ENCODE measurements at places on chromosomes 7 and 10. TPM values are rescaled to one million over a fixed set of nuclear protein-coding genes. Genes with fewer than 3 reads are reported as not detected.
A peak's percentile ranks its signal among the peaks of the same experiment; 100 is the strongest.

The C10orf90 gene
- total RNA-seq: not detected

The NPC1L1 gene
- not detected for total RNA-seq

The SERPINE1 gene
- 1,441 TPM for total RNA-seq

The VAX1 gene
- total RNA-seq: not detected

The SLC29A4 gene
- total RNA-seq: 2.5 TPM

- no peak for DNase-seq
Measured at GRCh38 chr7:70210936-70211310, 612.6 kb downstream of the AUTS2 start.

- DNase-seq: peak; percentile 88
Measured at GRCh38 chr7:128833148-128833945, 3.1 kb downstream of the FLNC start.

DNA sequence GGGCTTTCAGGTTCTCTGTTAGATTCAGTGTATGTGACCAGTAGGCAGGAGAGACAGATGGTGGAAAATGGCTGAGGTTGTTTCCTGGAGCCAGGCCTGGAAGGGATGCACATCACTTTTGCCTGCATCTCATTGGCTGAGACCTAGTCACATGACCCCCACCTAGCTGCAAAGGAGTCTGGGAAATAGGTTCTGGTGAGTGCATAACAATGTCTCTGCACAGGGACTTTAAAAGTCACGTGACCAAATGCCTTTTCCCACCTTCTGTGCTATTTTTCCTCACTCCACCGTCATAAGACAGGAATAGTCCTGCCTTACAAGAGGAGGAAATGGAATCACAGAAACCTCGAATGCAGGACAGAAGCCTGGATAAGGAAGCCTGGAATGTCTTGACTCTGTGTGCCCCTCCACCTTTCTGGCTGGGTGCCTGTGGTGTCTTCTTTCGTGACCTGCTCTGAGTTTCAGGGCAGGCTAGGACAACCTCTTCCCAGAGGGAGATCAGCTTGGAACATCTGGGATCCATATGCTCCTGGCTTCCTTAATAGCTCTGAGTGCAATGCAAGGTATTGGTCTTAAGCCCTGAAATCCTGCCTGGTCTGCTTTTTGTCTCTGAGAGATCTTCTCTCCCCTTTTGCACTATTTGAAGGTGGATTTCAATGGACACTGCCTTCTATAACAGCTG is 139.9 kb upstream of the ZNF438 start:
- DNase-seq: peak; percentile 67

GRCh38 chr10:69800109-69800508 is 1.6 kb upstream of the COL13A1 start:
- peak; percentile 75 for DNase-seq

DNA sequence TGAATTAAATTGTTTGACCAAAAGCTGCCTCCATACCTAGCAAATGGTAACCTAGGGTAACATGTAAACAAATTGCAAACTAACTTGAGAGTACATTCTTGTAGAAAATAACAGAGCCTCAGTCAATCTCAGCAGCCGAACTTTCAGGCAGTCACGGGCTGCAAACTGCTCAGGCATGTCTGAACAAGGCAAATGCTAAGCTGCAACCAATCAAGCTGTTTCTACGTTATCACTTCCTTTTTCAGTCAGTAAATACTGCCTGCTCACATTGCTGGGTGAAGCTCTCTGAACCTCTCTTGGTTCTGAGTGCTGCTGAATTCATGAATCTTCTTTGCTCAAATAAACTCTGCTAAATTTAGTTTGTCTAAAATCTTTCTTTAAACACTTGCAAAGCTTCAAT is 1212.4 kb downstream of the SORCS1 start:
- peak; percentile 27 for DNase-seq

DNA sequence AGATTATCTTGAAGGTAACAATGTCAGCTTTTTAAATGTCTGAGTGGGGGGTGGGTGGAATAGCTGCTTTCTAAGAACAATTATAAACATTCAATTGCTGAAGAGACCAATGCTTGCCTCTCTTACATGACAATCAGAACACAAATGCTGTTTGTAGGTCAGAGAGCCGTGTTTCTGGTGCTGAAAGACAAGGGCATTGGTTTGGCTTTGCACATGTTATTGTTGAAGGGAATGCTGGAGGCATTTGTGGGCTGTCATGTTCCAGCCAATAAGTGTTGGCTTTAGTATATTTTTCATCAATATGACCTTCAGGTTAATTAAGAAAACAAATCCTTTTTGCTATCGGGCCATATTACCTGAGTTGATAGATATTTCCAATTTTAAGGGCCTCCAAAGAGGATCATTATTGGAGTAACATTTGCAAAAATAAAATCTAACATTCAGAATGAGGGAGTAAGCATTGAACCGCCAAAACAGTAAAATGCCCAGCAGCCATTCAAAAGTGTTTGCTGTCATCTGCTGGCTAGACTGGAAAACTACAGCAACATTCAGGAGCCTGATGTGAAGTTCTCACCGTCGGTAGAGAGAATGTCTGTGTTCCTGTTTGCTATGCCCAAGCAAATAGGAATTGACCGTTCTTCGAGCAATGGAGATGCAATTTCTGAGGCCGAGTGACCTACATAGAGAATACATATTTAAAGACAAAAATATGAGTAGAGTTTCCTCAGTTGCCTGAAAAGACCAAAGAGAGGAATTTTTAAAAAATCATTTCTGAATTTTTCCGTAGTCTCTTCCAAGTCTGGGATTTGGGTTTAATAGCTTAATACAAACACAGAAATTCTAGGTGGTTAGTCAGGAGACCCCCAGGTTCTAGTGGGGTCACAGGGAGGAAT is 118.9 kb downstream of the APBB1IP start:
- DNase-seq: peak; percentile 11

- DNase-seq: no peak
Measured at GRCh38 chr10:22386503-22386902, 41.2 kb downstream of the SPAG6 start.

DNA sequence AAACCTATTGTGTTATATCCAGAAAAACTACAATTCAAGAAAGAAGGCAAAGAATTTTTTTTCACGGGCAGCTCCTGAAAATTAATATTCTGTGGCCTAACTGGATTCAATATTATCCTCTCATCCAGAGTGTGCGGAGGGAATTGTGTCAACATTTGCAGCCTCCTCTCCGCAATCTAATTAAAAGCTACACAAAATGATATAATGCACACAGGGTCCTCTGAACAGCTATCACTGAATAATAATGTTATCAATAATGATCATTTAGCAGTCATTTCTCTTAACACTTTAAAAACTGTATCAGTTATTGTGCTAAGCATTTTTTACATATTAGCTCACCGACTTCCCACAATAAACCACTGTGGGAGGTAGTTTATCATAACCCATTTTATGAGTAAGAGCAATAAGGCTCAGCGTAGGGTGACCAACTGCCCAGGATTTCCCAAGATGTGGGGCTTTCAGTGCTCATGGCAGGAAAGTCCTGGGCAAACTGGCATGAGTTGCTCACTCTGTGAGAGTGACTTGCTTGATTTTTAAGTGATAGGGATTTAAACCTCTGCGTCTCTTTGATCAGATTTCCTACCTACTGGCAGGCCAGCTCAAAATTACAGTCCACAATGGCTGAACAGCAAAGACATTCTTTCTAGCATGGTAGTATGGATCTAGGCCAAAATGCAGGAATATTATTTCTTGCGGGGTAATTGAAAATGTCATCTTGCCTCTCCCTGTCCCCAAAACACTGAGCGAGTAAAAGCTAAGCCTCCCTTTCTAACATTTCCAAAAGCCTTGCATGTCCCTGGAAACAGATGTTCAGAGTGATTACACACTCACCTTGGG is 65.7 kb downstream of the AOAH start:
- DNase-seq: peak; percentile 94

DNA sequence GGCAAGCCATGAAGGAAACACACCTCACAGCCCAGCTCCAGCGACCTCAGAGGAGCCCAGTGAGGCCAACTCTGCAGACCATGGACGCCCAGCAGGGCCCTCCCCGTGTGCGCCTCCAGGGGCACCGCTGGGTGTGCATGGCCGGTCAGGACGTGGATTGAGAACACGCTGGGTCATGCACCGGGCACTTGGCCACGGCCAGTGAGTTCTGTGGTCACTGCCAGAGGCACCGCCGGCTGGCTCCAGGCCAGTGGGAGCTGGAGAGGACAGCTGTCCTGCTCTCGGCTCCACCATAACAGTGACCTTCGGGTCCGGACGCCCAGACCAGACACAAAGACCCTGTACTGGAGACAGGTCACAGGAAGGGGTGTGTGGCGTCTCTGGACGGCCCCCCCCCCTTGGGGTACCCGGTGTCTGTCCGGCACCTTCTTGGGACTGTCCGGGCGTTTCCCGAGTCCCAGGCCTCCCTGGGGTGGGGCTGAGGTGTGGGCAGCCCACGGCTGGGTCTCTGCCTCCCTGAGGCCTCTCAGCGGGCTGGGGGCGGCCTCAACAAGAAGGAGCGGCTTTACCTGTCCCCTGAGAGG is 50.4 kb upstream of the NKX6-2 start:
- DNase-seq: no peak

- no peak for DNase-seq
Measured at GRCh38 chr10:635088-635861, 54.2 kb downstream of the DIP2C start.

DNA sequence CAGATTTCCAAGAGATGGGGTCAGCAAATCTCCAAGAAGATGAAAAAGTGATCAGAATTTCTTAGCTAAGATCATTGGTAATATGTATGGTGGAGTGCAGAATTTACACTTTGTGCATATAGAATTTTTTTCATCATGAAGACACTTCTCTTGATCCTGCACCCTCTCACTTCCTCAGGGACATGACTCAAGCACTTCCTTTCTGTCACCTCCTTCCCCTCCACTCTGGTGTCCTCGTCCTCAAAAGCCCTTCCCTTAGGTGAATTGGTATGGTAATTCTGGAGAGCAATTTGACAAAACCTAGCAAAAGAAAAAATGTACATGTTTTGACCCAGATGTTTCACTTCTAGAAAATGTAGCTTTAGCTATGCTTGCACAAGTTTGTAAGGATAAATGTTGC is 18.1 kb downstream of the CALN1 start:
- no peak for DNase-seq

DNA sequence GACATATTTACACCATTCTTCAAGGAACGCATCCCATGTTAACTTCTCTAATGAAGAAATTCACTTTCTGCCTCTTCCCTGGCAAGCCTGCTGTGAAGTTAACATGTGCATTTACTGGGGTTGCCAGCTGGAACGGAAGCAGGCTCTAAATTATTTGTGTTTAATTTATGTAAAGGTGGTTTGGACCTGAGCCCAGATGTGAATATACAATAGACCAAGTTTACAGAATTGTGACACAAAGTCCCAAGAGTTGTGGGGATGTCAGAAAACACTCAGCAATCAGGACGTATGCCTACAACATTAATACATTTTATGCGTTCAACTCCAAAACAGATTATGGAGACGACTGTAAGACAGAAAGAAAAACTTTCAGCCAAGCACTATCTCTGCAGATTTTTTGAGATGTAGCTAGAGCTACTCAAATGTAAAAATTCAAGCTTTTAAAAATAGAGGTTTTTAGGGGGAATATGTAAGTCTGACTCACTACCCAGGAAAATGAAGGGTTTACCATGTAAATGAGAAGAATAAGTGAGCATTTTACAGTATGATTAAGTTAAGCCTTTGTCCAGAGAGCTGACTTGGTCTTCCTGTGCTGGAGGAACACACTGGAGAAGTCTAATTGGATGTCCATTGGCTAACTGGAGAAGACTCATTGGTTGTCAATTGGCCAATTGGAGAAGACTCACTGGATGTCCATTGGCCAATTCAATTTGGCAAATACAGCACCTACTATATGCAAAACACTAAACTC is 19.5 kb downstream of the NRP1 start:
- peak; percentile 80 for DNase-seq

- no peak for DNase-seq
Measured at GRCh38 chr7:51786284-51786683, 469.7 kb upstream of the COBL start.

DNA sequence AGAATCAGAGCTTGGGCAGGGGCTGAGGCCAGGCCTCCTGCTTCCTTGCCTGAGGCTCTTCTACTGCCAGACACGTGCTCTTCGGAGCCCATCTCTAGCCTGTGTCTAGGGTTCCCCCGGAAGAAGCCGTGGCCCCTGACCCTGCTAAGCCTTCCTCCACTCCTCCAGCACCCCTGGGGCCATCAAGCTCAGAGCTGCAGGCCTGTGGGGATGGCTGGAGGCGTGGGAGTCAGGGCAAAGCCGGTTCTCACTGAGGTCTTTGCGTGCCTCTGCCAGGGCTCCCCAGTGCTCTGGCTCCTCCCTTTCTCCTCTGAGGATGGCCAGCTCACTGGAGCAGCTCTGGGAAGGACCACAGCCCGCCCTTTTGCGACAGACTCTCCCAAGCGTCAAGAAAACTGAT is 34.4 kb downstream of the GHRHR start:
- no peak for DNase-seq

DNA sequence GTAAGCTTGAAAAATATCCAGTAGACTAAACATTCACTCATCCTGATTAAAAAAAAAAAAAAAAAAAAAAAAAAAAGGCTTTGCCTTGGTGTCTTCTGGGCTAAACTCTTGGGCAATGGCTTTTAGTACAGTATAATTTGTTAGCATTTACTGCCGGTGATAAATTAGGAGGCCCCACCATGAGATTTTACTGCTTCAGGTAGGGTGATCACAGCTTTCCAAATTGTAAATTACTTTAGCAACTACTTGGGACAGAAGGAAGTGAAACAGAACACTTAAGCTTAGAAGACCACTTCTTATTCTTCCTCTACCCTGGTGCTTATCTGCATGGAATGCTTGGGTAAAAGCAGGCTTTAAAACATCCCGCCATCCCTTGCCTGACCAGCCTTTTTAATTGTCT is 152.1 kb downstream of the HIBADH start:
- DNase-seq: no peak

DNA sequence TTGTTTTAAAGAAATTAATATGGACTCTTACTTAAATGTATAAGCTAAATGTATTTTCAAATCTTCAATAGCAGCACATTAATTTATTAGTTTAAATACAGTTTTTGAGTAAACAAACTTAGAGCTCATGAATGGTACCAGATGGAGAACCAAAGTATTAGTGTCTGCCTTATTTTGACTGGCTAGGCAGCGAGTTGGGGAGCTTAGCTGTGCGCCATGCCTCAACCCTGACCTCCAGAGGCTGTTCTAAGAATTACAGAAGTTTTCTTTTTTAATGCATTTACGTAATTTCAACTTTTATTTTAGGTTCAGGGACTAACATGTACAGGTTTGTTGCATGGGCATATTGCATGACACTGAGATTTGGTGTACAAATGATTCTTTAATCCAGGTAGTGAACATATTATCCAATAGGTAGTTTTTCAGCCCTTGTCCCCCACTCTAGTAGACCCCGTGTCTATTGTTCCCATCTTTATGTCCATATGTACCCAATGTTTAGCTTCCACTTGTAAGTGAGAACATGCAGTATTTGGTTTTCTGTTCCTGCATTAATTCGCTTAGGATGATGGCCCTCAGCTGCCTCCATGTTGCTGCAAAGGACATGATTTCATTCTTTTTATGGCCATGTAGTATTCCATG is 166.8 kb downstream of the IQUB start:
- DNase-seq: no peak

DNA sequence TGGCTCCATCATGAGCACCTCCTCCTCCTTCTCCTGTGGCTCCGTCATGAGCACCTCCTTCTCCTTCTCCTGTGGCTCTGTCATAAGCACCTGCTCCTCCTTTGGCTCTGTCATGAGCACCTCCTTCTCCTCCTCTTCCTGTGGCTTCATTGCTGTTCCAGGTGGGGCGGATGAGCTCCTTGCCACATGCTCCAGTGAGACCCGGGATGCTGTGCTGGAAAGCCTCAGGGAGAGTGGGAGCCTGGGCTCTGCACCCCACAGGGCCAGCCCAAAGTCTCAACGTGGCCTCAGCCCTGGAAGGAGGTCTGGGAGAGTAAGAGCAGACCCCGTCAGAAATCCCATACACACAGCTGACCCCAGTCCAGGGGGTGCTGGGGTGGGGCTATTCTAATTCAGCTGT is 380.7 kb downstream of the TCERG1L start:
- no peak for DNase-seq

Data from IMR-90 (cell line).